Vagina (tissue), 2 donors: ENCODE measurements at places on chromosomes 12 and 14. TPM values are rescaled to one million over a fixed set of nuclear protein-coding genes. Genes with fewer than 3 reads are reported as not detected.

BAZ2A gene
- 92.8 TPM for total RNA-seq

DBX2 gene
- not detected for total RNA-seq

MANSC4 gene
- total RNA-seq, result not detected

MYL6B gene
- 40.8 TPM for total RNA-seq

DNA sequence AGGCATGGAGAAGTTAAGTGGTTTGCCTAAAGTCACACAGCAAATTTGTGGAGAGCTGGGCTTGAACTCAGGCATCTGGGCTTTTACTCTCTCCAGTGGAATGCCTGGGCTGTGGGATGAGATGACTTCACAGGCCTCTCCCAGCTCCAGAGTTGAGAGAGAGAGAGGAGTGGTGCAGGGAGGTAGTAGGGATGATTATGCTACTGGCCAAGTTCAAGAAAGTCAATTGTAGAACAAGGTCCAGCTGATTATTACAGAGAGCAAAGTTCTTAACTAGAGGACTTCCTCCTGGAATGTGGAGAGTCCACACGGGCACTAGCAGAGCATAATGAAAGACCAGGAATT, 769 bp upstream of the EMP1 start:
- no peak for DNase-seq

- no peak for DNase-seq
Observed at GRCh38 chr12:109631302-109631701, 57.7 kb downstream of the MVK start.

DNA sequence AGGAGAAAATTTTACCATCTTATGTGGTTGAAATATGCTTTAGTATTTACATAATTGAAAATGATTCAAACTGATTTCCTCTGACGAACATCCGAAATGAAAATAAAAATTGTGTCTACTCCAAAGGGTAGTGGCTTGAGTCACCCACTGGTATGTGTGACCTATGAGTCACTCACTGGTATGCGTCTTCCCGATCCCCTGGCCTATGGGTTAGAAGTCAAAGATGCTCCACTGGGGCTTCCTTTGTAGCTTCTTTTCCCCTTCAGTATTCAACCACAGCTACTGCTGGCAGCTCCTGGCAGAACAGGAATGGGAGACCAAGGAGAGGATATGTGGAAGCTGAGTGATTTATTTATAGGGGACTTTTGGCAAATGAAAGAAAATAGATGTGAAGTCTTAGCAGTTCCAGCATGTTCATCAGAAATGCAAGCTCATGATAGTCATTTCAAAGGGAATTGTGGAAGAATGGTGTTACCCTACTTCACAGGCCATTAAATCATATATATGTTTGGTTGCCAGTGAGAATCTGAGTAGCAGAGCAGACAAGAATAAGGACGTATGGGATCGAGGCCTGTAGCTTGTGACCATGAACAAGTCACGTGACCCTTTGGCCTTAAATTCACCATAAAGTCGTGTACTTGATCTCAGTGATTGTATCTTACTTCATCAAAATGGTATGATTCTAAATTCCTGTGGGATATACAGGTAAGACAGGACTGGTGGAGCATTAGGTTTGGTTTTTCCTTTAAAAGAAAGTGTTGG, 108.3 kb downstream of the CRADD start:
- DNase-seq, result no peak

- DNase-seq, result no peak
Observed at GRCh38 chr12:18313306-18313705, 52.0 kb downstream of the PIK3C2G start.
